Stimulated activated CD8-positive, alpha-beta memory T cell treated with anti-CD3 and anti-CD28 coated beads, Interleukin-7, amount 100 ng/mL, for 1 hour (primary cell): ENCODE measurements at places on chromosomes 4 and X.

DNA sequence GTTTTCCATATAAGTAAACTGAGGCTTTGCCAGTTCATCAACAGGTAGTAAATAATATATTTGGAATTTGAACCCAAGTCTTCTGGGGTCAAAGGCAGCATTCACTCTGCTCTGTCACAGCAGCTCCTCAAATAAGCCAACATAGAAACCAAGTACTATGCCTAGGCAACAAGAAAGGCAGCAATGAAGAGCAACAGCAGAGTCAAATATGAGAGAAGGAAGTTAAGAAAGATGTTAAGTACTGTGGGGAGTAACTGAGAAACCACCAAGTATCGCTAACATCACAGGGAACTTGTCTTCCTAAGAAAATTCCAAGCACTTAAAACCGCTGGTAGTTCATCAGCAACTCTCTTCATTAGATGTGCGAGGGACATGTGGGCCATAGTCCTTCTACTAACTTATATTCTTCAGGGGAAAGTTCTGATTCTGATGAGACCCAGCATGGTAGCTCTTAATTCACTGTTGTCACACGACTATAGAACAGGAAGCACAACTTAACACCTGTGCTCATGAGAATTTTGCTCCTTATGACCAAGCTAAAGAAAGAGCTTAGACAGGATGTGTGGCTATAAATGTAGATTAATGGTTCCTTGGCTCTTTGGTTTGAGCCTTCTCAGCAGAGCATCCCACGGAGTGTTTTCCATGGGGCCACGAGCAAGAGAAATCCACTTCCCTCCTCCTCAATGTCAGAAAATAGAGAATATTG lies 107.8 kb downstream of the AR start:
- DNase-seq, result no peak

DNA sequence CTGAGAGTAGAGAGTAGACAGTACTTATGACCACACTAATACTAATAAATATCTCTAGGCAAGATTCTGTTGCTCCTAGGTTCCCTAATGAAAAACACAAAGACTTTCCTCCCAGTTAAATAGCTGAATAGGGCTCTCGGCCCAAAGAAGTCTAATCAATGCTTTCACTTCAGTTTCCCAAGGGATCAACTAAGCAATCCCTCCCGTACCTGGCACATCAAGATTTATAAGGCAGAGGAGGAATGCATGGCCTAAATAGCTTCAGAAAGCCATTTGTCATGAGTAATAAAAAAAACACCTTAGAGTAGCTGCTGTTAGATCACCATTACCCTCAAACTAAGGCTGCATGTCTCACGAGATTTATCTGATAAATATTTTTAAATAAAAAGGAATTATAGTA lies 56.8 kb upstream of the EXOC1L start:
- DNase-seq, result no peak

DNA sequence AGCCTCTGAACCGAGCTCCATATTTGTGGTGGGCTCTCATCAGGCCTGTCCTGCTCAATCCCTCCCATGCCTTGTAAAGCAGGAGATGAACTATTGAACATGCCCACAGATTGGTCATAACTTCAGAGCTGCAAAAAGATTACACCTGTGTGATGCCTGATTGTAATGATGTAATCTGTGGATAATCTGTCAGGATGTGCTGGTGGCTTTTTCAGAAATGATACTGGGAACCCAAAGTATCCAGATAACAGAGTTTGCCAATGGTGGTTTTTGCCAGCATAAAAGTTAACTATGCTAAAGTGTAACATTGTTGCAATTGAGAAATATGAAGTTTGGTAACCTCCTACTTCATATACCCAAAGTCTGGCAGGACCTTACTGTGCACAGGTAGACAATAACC lies 393.4 kb downstream of the RAPGEF2 start:
- no peak for DNase-seq

GRCh38 chr4:90317785-90318184 lies 190.6 kb downstream of the CCSER1 start:
- DNase-seq, result no peak

GRCh38 chr4:141375855-141376254 lies 155.2 kb downstream of the ZNF330 start:
- no peak for DNase-seq
